ENCODE measurements at places on chromosomes 11 and 22.

DNA sequence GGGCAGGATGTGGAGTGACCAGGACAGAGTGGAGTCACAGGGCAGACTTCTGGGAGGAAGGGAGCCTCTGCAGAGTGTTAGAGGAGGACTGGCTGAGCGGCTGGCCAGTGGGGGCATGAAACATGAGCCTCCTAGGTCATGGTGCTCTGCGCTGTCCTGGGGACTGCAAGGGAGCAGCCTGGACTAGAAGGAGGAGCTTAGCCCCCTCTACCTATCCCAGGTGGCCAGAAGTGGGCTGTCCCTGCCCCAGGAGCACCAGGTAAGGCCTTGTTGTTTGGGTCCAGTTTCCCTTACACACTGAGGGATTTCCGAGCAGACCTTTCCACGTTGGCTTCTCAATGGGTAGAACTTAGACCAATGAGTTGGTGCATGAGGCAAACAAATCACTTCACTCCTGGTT lies 7.4 kb downstream of the PKNOX2 start:
- DNase-seq: no peak

DNA sequence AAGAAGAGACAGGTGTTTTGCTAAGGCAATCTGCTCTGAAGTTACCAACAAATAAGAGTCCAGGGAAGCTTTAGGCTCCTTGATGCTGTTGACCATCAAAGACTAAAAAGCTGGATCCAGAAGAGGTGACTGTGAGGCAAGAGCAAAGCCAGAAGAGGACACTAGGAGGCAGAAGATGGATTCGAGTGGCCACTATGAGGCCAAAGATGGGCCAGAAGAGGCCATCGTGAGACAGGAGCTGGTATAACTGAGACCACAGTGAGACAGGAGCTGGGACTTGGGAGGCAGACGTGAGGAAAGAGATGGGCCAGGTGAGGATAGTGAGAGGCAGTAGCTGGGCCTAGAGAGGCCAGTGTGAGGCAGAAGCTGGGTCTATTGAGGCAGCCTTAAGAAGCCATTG lies 37.7 kb downstream of the OR4C45 start:
- DNase-seq: no peak

DNA sequence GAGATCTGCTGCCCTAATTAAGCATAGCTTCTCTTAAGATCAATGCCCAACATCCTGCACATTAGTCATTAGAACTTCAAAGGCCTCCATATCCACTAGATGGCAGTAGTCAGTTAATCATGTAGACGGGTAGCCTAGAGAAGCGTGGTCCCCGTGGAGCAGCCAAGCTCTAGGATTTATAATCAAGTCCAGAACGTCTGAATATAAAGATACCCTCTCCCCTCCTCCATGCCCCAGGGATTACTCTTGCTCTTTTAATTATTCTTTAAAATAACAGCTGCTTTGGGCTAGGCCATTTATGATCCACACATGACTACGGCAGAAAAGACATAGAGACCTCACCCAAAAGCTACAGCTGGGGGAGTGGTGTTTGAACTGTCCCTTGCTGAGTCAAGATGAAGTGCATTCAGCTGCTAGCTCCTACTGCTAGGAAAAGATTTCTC lies 327.6 kb upstream of the PLET1 start:
- peak; percentile 16 for DNase-seq

DNA sequence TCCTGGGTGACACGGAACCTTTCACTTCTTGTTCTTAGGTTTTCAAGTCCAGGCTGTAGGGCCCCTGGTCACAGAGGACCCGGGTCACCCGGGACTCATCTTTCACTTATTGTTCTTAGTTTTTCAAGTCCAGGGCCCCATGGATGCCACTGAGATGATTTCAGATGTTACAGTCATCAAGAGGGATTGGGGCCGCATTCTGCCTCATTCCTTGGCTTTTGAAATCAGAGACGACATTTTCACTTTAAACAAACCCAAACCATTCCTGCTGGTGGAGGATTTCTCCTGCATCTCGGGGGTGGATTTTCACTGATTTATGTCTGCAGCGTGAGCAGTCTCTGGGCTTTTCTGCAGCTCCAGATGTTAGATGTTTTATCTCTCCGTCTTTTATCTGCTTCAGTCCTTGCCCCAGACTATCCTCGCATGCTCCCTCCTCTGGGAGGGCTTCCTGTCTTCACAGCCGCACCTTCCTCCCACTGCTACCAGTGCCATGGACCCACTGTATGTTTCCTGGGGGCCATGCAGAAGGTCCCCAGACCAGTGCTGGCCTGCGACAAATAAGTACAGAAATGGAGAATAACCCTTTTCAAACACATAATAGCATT lies 27.4 kb downstream of the FBLN1 start:
- DNase-seq: no peak

- no peak for DNase-seq
These were observed 11.8 kb upstream of the AKIP1 start for GRCh38 chr11:8899119-8899753.

GRCh38 chr11:10072142-10072541 lies 221.9 kb downstream of the SBF2 start:
- no peak for DNase-seq

GRCh38 chr11:126485021-126485792 lies 129.7 kb downstream of the ST3GAL4 start:
- DNase-seq: no peak

DNA sequence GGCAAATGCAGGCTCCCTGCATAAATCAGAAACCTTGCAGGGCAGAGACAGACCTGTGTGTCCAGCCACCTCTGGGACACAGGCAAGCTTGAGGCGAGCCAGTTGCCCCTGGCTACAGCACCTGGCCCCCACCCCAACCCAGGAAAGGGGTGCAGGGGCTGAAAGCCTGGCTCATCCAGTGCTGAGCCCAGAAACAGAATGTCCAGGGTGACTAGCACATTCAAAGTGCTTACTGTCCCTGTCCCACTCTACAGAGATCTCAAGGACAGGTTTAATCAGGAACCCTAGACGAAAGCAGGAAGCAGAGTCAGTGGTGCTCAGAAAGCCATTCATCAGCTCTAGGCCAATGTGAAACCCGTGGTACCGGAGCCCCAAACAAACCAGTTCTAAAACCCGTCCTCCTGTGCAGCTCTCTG lies 31.9 kb downstream of the PLEKHA7 start:
- DNase-seq: no peak

DNA sequence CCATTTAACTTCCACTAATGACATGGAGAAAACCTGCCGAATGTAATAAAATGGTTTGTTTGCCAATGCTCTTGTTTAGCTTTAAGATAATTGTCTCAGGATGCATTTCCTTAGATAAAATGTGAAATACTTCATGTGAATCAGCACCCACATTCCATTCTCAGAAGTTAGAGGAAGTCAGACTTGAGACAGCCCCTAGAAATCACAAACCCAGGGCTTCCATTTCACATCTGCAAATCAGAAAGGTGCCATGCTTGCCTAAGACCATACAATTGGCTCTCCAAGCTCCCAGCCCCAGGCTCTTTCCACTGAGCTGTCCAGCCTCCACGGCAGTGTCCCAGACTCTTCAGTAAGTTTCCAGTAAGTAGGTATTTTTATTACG lies 35.6 kb upstream of the ADORA2A start:
- no peak for DNase-seq

DNA sequence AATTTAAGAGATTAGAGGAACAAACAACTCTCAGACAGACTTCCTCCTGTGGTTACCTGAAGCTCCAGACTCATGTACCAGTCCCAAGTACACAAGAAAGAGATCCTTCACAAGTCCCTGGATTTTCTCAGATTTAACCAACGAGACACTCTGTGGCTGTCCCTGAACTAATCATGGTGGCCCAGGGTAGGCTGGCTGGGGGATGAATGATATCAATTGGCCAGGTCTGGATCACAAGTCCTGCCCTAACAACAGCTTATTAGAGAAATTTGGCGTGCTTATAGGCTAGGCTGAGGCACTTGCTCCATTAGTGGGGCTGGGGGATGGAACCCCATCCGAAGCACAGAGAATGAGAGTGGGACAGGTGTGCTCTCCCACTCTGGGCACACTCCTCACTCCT lies 22.1 kb downstream of the HEPHL1 start:
- no peak for DNase-seq

GRCh38 chr22:32534252-32535235 lies 59.9 kb downstream of the FBXO7 start:
- DNase-seq: no peak

- DNase-seq: no peak
These were observed 165.9 kb upstream of the NCAM1 start for GRCh38 chr11:112795142-112795815.

GRCh38 chr11:88489030-88489429 lies 151.5 kb upstream of the CTSC start:
- no peak for DNase-seq
